ENCODE measurements at places on chromosomes 12 and 14. TPM values are rescaled to one million over a fixed set of nuclear protein-coding genes. Genes with fewer than 3 reads are reported as not detected.

DNA sequence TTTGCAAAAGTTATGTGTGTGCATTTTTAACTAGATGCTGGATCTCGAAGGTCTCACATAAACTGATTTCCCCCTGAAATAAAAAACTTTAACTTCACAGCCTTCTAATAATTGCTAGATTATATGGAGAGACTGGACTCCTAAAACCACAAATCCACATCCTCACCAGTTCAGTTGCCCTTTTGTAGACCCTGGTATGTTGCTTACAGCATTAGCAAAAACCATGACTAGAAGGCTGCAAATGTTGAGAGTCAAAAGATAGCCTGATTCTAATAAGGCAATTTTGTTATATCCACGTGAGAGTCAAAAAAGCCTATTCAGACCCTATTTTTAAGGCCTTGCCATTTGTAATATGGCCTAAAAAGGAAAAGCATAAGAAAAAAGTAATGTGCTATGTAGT lies 37.4 kb downstream of the RASSF8 start:
- DNase-seq: no peak

DNA sequence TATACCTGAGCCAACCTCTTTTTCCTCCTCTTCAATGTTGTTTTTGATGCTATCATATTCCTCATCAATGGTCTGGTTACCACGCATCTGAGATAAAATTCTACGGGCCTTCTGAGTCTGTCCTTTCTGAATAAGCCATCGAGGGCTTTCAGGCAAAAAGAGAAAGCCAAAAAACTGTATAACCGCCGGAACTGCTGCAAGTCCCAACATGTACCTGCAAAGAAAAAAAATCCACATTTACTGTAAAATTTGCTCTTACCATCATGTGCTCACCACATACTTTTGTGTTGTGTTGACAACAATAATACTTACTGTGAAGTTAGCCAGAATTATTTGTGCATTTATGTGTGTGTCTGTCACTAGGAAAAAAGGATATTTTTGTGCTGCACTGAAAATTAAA lies 77.6 kb downstream of the SLC2A13 start:
- DNase-seq: no peak

- DNase-seq: peak; percentile 79
Observed at GRCh38 chr12:4278329-4279197, 5.0 kb downstream of the CCND2 start.

DNA sequence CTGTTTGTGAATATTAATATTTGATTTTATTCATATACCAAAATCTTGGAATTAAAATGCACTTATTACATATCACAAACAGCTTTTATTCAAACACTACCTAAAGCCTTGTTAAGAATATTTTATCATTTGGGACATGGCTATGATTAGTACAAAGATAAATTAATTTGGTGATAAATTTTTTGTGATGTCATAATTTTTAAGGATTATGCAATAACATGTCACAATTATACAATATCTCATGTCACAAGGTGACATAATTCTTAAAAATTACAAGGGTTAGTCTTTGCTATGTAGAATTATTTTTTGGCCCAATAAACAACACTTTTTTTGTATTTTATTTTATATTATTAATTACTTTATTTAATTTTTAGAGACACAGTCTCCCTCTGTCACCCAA lies 113.7 kb downstream of the TMTC3 start:
- DNase-seq: no peak

GRCh38 chr14:60332869-60333268 lies 83.8 kb downstream of the PPM1A start:
- no peak for DNase-seq

DNA sequence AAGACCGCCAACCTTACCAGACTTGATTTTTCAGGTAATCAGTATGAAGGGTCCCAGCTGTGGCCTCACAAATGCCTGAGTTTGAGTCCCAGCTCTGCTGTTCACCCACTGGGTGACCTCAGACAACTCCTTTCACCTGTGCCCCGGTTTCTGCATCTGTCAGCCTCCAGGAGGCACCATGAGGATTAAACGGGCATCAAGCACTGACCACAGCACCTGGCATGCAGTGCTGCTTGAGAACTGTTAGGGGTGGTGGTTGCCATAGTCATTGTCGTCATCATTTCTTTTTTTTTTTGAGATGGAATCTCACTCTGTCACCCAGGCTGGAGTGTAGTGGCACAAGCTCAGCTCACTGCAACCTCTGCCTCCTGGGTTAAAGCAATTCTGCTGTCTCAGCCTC lies 57.9 kb downstream of the PHETA1 start:
- no peak for DNase-seq

GRCh38 chr12:5083955-5084849 lies 40.5 kb downstream of the KCNA5 start:
- DNase-seq: no peak

DNA sequence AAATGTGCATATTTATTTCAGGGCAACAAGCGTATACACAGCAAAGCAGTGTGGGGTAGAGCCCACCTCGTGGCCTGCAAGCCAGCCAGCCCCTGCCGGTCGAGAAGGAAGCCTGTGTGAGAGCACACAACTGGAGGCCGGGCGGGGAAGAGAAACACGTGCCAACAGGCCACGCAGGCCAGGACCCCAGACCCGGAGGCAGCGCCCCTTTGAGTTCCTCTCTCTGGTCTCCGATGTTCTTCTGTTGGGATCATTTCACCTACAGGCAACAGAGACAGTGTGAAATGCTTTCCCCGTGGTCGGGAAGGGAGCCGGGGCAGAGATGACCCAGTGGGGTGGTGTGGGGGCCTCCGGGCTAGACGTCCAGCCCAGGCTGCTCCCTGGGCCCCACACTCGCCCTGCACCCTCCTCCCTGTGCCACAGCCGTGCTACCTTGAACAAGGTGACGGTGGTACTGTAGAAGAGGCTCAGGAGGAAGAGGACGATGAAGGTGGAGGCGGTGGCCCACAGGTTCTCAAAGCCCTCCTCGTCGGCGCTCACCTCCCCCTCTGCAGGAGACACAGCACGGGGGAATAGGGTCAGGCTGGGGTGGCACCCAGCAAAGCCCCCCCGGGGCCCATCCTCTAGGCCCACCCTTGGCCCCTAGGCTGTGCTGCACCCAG lies 325.5 kb downstream of the TMEM121 start:
- no peak for DNase-seq

DNA sequence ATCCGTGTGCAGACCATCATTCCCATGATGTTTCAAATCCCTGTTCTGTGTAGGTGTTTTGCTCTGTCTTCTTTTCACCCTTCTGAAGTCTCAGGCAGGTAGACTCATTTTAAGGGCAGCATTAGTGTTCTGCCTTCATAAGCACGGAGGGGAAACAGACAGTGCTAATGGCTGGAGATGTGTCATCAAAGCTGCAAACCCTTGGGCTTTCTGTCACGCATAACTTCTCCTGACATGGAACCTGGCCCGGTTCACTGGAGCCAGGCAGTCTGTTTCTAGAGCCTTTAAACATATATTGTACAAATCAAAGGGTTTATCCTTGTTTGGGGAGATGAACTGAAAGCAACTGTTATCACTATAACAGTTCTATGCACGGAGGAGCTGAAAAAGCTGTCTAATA lies 141.4 kb downstream of the TMEM132D start:
- no peak for DNase-seq

- peak; percentile 92 for DNase-seq
Observed at GRCh38 chr12:49347311-49348193, 864 bp downstream of the DNAJC22 start.

DNA sequence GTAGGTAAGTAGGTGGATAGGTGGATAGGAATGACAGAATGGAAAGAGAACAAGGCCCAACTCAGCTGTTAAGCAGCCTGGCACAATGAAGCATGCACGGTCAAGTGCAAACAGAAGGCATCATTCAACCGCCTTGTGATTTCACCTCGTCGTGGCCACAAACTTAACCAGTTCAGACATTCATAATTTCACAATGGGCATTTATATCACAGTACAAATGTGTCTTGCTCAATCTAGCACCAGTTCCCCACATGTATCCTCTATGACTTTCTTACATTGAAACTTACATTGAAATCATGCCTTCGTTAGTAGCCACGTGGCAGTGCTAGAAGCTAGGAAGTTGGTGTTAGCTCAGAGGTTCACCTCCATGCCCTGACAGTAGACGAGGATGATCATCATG lies 207.5 kb downstream of the ETV6 start:
- DNase-seq: no peak

DNA sequence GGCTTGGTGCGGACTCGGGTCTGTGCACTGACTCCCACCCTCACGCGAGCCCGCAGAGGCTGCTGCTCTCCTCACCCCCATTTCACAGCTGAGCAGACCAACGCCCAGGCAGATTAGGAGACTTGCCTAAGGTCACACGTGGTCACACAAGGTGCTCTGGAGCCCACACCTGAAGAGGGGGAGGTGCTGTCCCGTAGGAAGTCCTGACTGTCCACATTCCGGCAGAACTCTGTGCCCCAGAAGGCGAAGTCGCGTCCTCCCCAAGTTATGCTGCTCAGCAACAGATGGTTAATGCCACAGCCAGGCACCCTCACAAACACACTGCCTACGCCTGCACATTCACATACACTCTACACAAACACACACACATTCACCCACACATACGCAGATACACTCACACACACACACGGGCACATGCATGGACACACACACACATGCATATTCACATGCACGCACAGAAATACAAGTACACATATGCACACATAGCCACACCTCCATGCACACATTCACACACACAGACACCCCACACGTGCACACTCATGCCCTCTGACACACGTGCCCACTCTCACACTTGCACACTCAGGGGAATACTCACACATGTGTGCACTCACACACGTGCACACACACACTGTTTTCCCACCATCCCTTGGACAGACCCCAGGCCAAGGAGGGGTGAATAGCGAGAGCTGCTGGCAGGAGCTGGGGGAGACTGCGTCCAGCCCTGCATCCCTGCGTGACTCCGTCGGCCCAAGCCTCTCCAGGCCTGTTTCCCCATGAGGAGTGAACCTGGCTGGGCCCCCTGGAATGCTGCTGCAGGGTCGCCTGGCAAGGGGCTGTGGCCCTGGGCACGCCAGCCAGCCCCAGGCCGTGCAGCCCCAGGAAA lies 4.1 kb downstream of the C14orf180 start:
- no peak for DNase-seq

DNA sequence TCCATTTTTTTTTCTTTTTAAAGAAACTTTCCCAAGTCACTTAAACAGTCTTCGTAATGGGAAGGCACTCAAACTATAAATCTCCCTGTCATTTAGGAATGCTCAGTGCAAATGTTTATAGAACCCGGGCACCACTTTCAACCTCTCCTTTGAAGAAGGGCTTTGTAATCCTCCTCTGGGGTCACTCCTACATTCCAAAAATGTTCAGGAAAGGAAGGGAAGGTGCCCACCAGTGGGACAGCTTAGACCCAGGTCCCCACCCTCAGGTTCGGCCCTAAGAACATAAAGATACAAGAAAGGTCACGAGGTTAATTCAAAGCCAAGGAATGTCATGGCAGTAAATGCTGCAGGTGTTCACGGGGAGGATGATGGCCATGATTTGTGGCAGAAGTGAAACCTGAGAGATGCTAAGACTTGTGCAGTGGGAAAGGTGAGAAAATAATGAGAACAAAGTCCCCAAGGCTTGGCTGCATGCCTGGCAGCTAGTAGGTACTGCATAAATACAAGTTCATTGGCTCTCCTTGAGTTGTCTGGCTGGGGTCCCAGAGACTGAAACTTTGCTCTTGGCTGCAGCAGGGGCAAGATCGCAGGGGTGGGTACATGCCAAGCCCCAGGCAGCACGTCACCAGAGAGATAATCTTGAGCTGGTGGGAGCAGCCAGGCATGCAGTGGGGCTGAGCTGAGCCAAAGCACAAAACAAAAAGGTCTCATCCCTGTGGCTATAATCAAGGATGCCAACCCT lies 21.1 kb downstream of the KRT18 start:
- DNase-seq: peak; percentile 80

- no peak for DNase-seq
Observed at GRCh38 chr14:77812028-77812427, 12.1 kb downstream of the ADCK1 start.

DNA sequence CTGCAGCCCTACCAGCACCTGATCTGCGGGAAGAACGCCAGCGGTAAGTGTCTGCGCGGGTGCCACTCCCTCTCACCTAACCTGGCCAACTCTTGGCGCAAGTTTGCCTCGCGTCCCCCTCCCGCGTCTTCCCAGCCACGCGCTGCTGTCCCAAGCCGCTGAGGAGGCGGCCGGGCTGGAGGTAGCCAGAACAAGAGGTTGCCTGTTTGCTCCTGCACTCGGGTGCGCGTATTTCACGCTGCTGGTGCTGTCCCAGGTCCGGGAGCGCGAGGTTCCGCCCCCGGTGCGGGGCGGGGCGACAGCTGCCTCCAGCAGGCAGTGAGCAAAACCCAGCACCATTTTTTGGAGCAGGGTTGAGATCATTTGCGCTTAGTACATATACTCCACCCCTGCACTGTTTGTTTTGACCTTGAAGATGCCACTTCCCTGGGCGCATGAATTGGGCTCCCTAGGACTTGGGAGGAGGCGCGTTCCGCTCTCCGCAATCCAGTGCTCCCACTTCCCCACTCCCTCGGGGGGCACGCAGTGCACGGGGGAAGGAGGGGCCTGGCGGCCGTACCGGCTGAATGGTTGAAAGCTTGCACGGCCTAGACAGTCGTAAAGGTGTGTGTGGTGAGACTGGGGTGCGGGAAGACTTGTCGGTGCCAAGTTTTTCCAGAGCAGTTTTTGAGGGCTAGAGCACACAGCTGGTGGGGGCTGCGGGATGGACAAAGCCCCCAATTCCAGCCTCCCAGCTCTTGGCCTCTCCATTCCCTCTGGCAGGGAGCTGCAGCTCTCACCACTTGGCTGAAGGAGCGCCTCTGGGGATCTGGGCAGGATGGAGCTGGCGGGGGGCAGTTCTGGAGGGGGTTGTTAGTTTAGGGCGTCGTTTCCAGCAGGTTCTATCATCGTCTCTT lies 226.9 kb upstream of the CRY1 start:
- DNase-seq: peak; percentile 45

DNA sequence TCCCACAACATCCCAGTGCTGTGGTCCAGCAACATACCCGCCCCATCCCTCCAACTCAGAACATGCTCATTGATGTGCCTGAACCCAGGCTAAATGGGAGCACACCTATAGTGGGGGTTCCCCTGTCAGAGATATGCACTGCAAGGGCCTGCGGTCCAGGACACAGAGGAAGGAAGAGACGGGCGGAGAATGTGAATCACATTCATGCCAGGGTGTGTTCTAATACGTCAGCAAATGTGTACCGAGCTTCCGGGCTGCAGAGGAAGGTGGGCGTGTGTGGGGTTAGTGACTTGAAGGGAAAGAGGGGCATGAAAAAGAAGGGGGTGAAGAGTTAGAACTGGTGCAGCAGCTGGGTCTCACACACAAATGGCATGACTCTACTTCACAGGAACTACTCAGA lies 83.7 kb downstream of the DPF3 start:
- no peak for DNase-seq

GRCh38 chr12:52831251-52831650 lies 2.9 kb downstream of the KRT79 start:
- DNase-seq: no peak

GRCh38 chr12:54197010-54197409 lies 8.2 kb upstream of the SMUG1 start:
- no peak for DNase-seq

The CD9 gene
- 672 TPM for total RNA-seq

The TSPAN19 gene
- 1.2 TPM for total RNA-seq

The ZNF839 gene
- 9.7 TPM for total RNA-seq

The OR4K17 gene
- not detected for total RNA-seq

The ABHD12B gene
- 16.2 TPM for total RNA-seq

The KRT6C gene
- 0.20 TPM for total RNA-seq

The NUDT14 gene
- total RNA-seq: 46.7 TPM

The TSPAN11 gene
- total RNA-seq: 19.9 TPM

Measured in mucosa of descending colon (tissue), 3 donors.